ENCODE measurements at places on chromosomes 1 and 21.

DNA sequence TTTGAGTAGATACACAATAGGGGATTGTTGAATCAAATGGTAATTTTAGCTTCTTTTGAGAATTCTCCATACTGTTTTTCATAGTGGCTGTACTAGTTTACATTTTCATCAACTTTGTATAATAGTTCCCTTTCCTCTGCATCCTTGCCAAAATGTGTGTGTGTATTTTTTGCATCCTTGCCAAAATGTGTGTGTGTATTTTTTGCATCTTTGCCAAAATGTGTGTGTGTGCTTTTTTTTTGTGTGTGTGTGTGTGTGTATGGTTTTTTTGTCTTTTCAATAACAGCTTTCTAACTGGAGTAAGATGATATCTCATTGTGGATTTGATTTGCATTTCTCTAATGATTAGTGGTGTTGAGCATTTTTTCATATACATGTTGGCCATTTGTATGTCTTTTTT is 105.4 kb downstream of the ATP6V1G3 start:
- no peak for DNase-seq

DNA sequence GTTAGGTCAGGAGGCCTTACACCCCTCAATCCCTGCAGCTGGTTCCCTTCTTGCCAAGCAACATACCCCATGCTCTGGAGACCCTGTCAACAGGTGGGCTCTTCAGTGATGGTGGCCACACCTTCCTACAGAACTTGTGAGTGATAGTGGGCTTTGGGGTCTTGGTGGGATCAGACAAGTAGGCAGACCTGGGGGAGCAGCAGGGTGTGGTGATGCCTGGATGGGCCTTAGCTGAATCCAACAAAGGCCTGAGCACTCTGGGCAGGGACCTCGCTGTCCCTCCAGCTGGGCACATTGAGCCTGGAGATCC is 14.9 kb downstream of the FAAH start:
- no peak for DNase-seq

DNA sequence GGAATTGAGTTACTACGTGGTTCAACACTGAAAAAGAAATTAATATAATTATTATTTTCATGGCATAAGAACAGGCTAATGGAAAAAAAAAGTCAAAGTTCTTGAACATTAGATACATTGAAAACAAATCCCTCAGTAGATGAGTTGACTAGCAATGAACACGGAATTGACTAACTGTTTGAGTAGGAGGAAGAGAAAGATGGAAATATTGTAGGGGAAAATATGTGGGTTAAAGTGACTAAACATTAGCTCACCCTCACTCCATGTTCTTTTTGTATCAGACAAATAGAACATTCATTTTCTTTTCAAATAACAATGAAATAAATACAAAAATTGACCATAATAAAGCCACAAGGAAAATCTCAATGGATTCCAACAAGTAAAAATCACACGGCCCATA is 84.3 kb downstream of the KCNK2 start:
- no peak for DNase-seq

DNA sequence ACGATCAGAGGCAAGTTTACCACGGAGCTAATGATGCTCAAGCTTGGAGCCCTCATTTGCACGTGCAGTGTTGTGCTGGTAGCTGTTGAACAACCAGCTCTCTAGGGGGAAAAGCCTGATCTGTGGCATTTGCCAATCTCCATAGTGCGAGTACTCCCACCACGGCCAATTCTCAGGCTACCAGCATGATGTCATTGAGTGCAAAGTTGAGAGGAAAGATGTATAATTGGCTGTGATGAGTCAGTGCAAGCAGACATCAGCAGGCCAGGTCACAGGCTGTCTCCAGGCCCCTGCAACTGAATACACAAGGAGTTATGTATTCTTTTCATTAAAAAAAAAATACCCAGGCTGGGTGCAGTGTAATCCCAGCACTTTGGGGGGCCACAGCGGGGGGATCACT is 233.1 kb upstream of the VAMP3 start:
- no peak for DNase-seq
